Nephron progenitor cell (in vitro differentiated cells): ENCODE measurements at places on chromosomes 3 and 15.

- no peak for DNase-seq
Observed at GRCh38 chr15:52559022-52559421, 9.8 kb downstream of the ARPP19 start.

- no peak for DNase-seq
Observed at GRCh38 chr3:45895686-45896468, 9.5 kb downstream of the CCR9 start.

- DNase-seq: no peak
Observed at GRCh38 chr15:70956201-70956995, 63.8 kb downstream of the LRRC49 start.

DNA sequence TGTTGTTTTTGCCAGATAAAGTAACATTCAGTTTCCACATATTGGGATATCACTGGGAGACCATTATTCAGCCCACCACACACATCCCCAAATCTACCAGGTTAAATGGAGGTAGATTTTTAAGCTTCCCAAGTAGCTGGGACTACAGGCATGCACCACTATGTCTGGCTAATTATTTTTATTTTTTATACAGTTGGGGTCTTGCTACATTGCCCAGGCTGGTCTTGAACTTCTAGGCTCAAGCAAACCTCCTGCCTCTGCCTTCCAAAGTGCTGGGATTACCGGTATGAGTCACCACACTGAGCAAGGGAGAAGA is 96.6 kb upstream of the CHD2 start:
- no peak for DNase-seq

GRCh38 chr3:52254608-52255007 is 9.0 kb downstream of the PPM1M start:
- no peak for DNase-seq

- DNase-seq: no peak
Observed at GRCh38 chr15:77084436-77084835, 13.5 kb upstream of the TSPAN3 start.

- DNase-seq: no peak
Observed at GRCh38 chr15:36632226-36632625, 52.8 kb downstream of the CDIN1 start.

DNA sequence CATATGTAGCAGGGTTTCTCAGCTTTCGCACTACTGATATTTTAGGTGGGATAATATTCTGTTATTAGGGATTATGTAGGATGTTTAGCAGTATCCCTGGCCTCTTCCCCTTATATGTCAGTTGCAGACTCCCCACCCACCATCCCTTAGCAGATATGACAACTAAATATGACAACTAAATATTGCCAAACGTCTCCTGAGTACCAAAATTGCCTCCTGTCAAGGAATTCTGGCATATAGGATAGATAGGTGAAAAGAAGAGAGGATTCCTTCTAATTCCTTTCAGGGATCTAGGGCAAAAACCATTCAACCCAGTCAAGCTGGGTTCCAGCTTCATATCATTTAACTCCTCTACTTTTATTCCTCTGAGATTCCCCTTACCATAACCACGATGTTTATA is 759.8 kb downstream of the AGBL1 start:
- DNase-seq: no peak

DNA sequence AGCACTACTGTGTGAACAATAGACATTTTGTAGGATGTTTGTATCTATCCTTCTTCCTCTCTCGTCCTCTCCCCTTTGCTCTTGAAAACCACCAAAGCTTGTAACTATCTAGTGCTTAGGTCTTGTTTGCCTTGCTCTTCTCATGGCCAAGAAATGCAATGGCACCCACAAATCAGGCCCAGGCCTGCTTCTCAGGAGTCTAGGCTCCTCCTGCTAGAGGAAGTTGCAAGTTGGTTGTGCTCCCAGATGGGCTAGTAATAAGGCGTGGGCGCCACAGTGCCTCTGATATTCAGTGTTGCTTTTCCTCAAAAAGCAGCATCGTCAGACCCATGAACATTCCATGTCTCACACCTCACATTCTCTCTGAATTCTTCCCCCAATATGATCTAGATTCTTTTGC is 28.7 kb downstream of the ZNF385D start:
- no peak for DNase-seq

- no peak for DNase-seq
Observed at GRCh38 chr3:42176242-42177034, 85.3 kb downstream of the TRAK1 start.

DNA sequence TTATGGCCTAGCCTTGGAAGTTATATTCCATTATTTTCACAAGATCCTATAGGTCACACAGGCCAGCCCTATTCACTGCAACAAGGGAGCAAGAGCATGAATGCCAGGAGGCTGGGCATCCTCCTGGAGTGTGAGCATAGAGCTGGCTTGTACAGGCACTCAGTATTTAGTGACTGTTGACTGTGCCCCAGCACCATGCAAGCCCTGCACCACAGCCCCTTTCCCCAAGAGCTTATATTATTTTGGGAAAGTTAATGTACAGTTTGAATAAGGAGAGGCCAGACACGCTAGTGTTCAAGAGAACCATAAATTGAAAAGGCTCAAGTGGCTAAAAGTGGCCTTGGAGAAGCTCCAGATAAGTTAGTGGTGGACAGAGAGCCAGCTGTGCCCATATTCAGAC is 32.3 kb upstream of the TSEN2 start:
- no peak for DNase-seq

- DNase-seq: no peak
Observed at GRCh38 chr3:139586420-139587017, 47.0 kb upstream of the RBP1 start.

DNA sequence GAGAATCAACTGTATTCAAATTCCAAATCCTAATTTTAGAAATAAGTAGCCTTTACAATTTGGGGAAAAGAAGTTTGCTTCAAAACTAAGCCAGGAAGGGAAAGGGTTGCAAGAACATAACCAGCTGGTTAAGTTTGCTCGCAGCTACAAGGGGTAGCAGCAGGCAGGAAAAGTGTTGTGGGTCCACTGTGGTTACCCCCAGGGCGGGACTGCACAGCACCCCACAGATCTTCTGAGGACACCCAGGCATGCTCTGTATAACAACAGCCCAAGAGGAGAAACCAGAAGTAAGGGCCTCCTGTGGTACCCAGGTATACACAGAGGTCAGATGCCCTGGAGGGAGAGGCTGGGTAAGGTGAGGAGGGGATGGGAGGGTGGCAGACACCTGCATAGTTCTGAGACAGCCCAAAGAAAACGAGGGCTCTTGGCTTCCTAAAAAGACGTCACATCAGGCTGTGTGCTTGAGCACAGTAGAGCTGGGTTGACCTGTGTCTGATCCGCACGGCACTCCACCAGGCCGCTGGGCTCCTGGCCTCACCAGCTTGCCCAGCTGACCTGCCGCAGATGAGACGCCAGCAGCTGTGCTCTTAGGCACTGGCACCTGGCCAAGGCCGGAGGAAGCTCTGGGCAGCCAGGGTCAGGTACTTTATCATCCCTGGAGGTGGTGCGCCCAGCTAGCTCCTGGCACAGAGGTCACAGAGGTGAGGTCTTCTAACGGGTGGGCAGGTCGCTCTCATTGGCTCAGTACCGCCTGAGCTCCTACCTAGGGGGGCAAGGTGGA is 81.8 kb upstream of the SNRPA1 start:
- DNase-seq: no peak

DNA sequence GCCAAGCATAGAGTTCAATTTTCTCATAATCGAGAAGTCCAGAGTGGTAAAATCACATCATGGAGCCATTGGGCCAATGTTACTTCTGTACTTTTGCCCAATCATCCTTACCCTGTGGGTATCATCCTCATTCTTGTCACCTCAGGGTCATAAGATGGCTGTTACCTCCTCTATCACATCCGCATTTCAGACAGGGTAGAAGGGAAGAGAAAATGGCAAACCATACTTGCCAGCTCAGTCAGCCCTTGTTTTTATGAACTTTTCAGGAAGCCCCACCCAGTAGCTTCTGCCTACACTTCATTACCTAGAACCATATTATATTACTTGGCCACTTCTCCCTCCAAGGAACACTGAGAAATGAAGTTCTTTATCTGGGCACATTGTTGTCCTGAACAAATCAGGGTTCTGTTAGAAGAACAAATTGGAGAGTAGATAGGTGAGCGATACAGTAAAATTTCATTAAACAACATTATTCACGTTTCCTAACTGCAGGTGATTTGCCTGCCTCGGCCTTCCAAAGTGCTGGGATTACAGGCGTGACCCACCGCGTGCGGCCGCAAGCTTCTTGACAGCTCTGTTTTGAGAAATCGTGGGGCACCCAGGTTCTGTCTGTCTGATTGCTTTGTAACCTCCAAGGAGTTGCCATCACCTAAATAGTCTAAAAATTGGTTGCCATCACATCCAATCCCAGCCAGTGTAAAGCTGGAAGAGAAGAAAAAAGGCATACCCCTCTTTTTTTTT is 34.5 kb upstream of the RPN1 start:
- DNase-seq: no peak

- DNase-seq: no peak
Observed at GRCh38 chr3:113277414-113277813, 66.1 kb downstream of the BOC start.

- DNase-seq: no peak
Observed at GRCh38 chr15:35506272-35506870, 39.6 kb downstream of the DPH6 start.

GRCh38 chr3:69103123-69103522 is 18.4 kb downstream of the ARL6IP5 start:
- no peak for DNase-seq

DNA sequence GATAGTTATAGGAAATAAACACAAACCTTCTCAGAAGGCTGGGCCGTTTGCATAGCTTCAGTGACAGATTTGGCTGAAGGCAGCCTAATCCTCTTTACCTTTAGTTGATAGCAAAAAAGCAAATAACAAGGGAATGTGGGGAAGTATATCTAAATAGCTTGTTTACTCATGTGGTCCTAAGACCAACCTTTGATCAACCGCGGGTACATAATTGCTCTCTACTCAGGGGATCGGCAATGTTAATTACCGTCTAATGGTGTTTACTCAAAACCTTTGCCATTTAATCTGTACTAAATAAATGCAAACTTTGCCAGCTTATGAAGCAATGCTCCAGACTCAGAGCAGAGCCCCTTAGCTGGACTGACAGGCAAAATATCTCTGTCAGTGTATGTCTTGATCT is 51.6 kb downstream of the EIF3J start:
- DNase-seq: no peak
